Aorta (tissue), 5 donors: ENCODE measurements at places on chromosomes 3 and 15. TPM values are rescaled to one million over a fixed set of nuclear protein-coding genes. Genes with fewer than 3 reads are reported as not detected.

Gene GOLGA6A
- not detected for polyA plus RNA-seq

Gene CD276
- polyA plus RNA-seq, result 27.7 TPM

Gene HHATL
- polyA plus RNA-seq, result 1.4 TPM

Gene PLA2G4E
- polyA plus RNA-seq, result not detected

Gene C2CD4A
- not detected for polyA plus RNA-seq

Gene FSIP1
- 1.2 TPM for polyA plus RNA-seq

Gene C3orf22
- not detected for polyA plus RNA-seq

Gene EPHA3
- polyA plus RNA-seq, result 2.8 TPM

Gene TM4SF4
- polyA plus RNA-seq, result 0.20 TPM

Gene STAB1
- 54.2 TPM for polyA plus RNA-seq

Gene GCHFR
- 48.2 TPM for polyA plus RNA-seq

Gene TRIM71
- not detected for polyA plus RNA-seq

Gene BHLHE40
- 15.2 TPM for polyA plus RNA-seq

Gene PLIN1
- 2.3 TPM for polyA plus RNA-seq

Gene ASB14
- 0.08 TPM for polyA plus RNA-seq

Gene GRM7
- 0.10 TPM for polyA plus RNA-seq

Gene SCG3
- not detected for polyA plus RNA-seq

Gene MAGI1
- polyA plus RNA-seq, result 10.9 TPM

Gene TMEM108
- polyA plus RNA-seq, result not detected

Gene KBTBD13
- polyA plus RNA-seq, result 0.05 TPM

Gene CCR2
- polyA plus RNA-seq, result not detected

Gene GRAMD2A
- 0.20 TPM for polyA plus RNA-seq

Gene SLCO2A1
- 2.8 TPM for polyA plus RNA-seq

Gene C15orf39
- 8.6 TPM for polyA plus RNA-seq

Gene SAMMSON
- polyA plus RNA-seq, result 2.2 TPM

Gene C3orf20
- polyA plus RNA-seq, result not detected

Gene LRRC3B
- not detected for polyA plus RNA-seq

Gene ISLR
- polyA plus RNA-seq, result 24.8 TPM

Gene SLC12A1
- polyA plus RNA-seq, result 0.23 TPM

Gene MELTF
- 1.00 TPM for polyA plus RNA-seq

Gene TF
- 2.1 TPM for polyA plus RNA-seq

Gene MYZAP
- 7.5 TPM for polyA plus RNA-seq

Gene TM6SF1
- 13.0 TPM for polyA plus RNA-seq

Gene SLC2A2
- not detected for polyA plus RNA-seq

Gene ISY1
- polyA plus RNA-seq, result 26.3 TPM

Gene CPLX3
- 0.13 TPM for polyA plus RNA-seq

Gene LEKR1
- not detected for polyA plus RNA-seq
